ENCODE measurements at places on chromosomes 3 and 15.

GRCh38 chr15:68417051-68417450 lies 14.9 kb downstream of the ITGA11 start:
- no peak for ATAC-seq

GRCh38 chr15:40054855-40055575 lies 16.0 kb upstream of the SRP14 start:
- ATAC-seq, result peak; percentile 42

- ATAC-seq, result no peak
Observed at GRCh38 chr3:86245360-86245759, 745.6 kb downstream of the VGLL3 start.

GRCh38 chr15:93920204-93920603 lies 311.2 kb upstream of the MCTP2 start:
- no peak for ATAC-seq

DNA sequence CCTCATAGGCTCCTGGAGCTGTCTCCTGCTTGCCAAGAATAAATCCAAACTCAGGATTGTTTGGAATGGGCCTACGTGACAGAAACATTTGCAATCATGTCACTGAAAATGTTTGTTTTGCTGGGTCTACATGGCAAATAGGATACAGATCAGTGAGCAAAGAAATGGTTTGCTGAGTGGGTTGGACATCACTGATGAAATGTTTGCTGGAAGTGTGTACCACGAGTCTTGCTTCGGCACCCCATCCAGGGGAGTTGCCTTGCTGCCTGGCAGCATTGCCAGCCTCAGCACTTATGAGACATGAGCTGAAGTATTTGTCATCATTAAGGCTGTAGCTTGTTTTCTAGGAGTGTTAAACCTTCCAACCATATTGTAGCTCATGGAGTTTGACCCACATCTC lies 213.3 kb upstream of the CFAP20DC start:
- no peak for ATAC-seq

GRCh38 chr3:21117370-21117769 lies 633.6 kb downstream of the ZNF385D start:
- ATAC-seq, result no peak

DNA sequence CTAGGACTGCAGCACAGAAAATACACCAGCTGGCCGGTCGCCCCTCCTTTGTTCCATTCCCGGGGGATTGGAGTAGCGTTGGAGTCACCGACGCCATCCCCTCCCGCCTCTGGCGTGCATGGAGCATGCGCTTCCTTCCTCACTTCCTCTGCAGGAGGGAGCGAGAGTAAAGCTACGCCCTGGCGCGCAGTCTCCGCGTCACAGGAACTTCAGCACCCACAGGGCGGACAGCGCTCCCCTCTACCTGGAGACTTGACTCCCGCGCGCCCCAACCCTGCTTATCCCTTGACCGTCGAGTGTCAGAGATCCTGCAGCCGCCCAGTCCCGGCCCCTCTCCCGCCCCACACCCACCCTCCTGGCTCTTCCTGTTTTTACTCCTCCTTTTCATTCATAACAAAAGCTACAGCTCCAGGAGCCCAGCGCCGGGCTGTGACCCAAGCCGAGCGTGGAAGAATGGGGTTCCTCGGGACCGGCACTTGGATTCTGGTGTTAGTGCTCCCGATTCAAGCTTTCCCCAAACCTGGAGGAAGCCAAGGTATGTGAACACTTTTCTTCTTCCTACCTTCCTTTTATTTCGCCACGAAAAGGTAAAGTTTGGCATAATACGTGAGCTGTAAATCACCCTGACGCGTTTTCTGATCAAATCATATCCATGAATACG lies at the start of gene SCG3:
Gene SCG3 (plus strand): TSS at position 201 of the 661 bp plus-strand sequence. CDS start 253 bp downstream, at position 454.
- ATAC-seq, result peak; percentile 46

- no peak for ATAC-seq
Observed at GRCh38 chr3:181066143-181067087, 76.9 kb upstream of the DNAJC19 start.

- ATAC-seq, result peak; percentile 67
Observed at GRCh38 chr15:38069511-38070011, 135.1 kb downstream of the TMCO5A start.

DNA sequence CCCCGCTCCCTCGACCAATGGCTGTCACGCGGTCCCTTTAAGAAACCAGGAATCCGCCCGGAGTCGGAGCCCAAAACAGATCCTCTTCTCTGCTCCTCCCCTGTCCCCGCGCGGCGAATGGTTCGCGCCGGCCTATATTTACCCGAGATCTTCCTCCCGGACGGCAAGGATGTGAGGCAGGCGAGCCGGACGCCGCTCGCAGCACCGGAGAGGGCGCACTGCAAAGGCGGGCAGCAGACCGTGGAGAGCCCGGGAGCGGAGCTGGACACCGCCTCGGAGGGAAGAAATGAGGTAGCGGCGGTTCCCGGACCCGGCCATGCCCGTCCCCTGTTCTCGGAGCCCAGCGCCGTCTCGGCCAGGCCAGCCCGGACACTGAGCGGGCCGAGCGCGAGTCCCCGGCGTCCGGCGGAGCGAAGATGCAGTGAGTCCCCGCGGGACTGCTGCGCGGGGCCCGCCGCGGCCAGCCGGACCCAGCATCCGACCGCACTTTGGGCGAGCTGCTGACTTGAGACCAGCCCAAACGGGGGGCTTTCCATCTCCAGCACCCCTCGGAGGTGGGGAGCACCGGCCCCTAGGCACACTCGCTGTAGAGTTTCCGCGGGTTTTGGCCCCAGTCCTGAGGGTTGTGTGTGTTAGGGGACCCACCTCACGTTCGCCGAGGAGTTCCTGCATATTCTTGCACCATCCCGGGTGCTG lies at the start of gene FAM43A:
Gene FAM43A (plus strand): TSS at position 166 of the 696 bp plus-strand sequence. CDS start 944 bp downstream, outside the sequence.
- ATAC-seq, result peak; percentile 47

Data from activated CD4-positive, CD25-positive, alpha-beta regulatory T cell treated with anti-CD3 and anti-CD28 coated beads, Interleukin-2, amount 50 U/mL, for 24 hours (primary cell).